ENCODE measurements at places on chromosomes 7 and 10.

GRCh38 chr10:73647875-73648651 is 6.8 kb upstream of the MYOZ1 start:
- no peak for DNase-seq

GRCh38 chr7:12703881-12704280 is 16.4 kb downstream of the ARL4A start:
- DNase-seq, result no peak

GRCh38 chr7:11950281-11950680 is 118.3 kb upstream of the THSD7A start:
- DNase-seq, result no peak

GRCh38 chr7:66356277-66356721 is 151.2 kb downstream of the TPST1 start:
- no peak for DNase-seq

- DNase-seq, result no peak
Measured at GRCh38 chr10:1509011-1509530, 228.3 kb downstream of the ADARB2 start.
